Skeletal muscle cell (primary cell): ENCODE measurements at places on chromosomes 7 and 10.
A peak's percentile ranks its signal among the peaks of the same experiment; 100 is the strongest.

- DNase-seq = no peak
Observed at GRCh38 chr7:24970676-24971075, 9.3 kb downstream of the OSBPL3 start.

- DNase-seq = no peak
Observed at GRCh38 chr10:100888957-100889356, 23.8 kb upstream of the SLF2 start.

DNA sequence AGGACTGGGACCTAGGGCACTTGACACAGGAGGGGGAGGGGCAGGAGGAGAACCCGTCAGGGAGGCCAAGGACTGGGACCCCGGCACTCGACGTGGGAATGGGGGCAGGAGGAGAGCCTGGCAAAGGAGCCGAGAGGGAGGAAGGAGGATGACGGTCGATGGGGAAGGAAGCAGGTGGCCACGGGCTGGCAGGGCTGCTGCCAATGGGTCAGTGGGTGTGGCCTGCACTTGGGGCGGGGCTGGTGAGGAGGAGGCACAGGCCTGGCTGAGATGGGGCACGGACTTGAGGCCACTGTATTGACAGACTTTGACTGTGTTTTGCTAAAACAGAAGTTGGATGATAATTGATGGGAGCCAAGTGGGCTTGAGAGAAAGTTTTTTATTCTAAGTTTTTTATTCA, 68.9 kb downstream of the RBM33 start:
- no peak for DNase-seq

- no peak for DNase-seq
Observed at GRCh38 chr7:38630720-38631673, at the start of gene AMPH. AMPH (minus strand) TSS chr7:38631373; CDS start chr7:38631351, 22 bp downstream.

GRCh38 chr7:154767142-154767541, 235.8 kb downstream of the PAXIP1 start:
- no peak for DNase-seq

DNA sequence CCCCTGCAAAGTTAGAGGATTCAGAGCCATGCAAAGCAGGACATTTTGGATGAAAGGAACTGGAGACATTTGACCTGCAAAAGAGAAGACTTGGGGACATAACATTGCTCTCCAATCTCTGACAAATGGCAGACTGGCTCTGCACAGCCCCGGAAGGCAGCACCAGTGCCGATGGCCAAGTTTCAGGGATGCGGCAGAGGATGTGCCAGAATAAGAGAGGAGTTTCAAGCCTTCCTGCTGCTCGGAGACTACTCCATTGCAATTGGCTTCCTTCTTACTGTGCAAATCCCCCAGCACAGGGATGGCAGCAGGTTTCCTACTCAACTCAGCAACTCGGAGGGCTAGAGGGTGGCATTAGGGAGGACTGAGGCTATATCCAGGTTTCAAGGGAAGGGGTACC, 268.8 kb upstream of the ZMIZ1 start:
- no peak for DNase-seq

DNA sequence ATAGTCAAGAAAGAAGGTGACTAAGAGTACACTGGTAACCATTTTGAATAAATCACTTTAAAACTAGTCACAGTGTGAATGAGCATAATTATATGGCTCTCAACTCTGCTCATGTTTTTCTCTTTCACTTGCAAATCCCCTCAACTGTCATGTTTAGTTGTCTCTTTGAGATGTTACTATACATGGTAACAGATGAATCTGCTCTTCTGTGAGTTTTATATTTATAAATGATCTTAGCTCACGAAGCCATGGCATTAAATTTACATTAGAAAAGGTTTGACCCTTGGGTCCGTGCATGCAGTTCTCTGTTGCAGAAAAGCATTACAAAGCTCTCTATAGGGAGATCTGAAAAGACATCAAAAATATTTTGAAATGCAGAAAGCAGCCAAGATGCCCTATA, 33.0 kb upstream of the LRRTM3 start:
- no peak for DNase-seq

DNA sequence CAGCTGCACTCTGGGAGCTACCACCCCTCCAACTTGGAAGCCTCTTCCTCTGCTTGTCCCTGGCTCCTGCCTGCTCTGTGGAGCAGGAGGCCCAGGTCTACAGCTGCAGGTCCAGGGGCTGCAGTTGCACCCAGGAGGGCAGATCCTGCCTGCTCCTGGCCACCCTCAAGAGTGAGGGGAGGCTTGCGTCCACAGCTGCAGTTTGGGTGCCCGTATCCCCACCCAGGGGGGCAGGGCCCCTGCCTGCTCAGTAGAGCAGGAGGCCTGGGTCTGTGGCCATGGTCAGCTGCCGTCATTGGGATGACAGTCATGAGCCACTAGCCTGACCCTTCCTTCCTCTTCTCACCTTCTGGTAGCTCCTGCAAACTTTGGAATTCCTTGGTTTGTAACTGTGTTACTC, 25.1 kb downstream of the HHEX start:
- DNase-seq = no peak

- no peak for DNase-seq
Observed at GRCh38 chr7:81525841-81526240, 244.0 kb downstream of the HGF start.

GRCh38 chr10:100130831-100131230, 49.2 kb upstream of the CPN1 start:
- no peak for DNase-seq

DNA sequence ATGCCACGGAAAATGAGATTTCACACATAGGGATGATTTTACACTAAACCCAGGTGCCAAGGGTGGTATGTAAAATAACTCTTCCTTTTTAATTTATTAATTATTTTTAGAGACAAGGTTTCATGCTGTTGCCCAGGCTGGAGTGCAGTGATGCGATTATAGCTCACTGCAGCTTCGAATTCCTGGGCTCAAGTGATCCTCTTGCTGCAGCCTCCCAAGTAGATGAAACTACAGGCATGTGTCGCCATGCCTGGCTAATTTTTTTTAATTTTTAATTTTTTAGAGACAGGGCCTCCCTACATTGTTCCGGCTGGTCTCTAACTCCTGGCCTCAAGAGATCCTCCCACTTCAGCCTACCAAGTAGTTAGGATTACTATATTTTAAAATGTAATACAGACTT, 2.3 kb upstream of the CNNM1 start:
- DNase-seq = no peak

DNA sequence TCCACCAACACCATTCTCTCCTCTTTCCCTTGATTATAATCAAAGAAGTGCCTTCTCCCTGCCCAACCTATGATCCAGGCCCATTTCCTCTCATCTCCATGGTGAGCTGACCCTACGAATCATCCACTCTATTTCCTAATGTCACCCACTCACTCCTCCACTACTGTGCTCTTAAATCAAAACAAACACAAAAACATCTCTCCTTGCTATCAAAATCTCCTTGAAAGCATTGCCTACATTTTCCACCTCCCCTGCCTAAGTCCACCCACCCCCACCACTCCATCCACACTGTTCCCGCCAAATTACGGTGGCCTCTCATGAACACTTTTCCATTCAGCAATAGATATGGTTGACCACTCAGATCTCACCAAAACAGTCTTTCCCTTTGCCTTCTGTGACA, 5.3 kb downstream of the DYDC1 start:
- DNase-seq = no peak

GRCh38 chr10:34666008-34666704, 148.9 kb downstream of the PARD3 start:
- peak; percentile 78 for DNase-seq

DNA sequence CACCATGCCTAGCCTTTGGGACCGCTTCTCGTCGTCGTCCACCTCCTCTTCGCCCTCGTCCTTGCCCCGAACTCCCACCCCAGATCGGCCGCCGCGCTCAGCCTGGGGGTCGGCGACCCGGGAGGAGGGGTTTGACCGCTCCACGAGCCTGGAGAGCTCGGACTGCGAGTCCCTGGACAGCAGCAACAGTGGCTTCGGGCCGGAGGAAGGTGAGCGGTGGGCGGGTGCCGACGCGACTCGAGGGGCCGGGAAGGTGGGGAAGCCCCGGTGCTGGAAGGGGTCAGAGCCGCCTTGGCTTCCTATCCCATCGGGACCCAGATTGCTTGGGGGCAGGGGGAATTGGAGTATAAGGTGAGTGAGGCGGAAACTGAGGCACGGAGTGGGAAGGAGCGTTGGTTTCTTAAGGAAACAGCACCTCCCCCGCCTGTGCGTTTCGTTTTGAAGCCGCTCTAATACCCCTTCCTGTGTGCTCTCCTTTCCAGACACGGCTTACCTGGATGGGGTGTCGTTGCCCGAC, 547 bp downstream of the DDIT4 start:
- no peak for DNase-seq

DNA sequence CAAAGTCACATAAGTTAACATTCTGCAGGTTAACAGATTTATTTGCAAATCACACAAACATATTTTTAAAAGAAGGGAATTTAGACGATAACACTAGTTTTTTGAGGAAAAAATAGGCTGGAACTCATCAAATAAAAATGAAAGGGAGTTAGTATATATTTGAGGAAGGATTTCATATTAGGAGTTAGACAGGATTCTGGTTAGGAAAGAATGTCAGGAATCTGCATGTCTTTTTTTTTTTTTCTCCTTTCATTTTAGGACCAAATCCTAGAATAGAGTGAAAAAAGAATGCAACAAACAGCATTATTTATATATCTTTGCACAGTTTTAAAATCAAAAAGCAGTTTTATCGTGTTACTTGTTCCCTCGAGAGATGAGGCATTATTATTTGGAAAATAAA, 8.9 kb upstream of the TRDMT1 start:
- no peak for DNase-seq

DNA sequence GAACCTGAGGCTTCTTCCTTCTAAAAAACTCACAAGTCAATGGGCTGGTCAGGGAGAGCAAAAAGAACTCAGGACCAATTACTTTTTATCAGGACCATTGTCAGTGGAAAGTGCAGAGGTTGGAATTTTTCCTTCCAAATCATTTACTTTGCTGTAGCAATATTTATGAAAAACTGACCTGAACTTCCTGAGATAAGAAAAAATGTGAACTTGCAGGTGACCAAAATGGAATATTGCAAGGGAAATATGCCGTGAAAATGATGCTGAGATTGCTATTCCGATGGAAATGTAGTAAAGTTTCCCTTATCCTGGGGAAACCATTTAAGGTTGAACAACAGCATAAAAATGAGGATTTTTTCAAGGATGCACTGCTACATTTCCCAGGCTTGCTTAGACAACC, 148.3 kb upstream of the PFKP start:
- no peak for DNase-seq

GRCh38 chr10:74177140-74177677, 26.2 kb downstream of the ADK start:
- DNase-seq = no peak

- no peak for DNase-seq
Observed at GRCh38 chr10:124086787-124087671, 6.4 kb downstream of the CHST15 start.

- no peak for DNase-seq
Observed at GRCh38 chr7:7569615-7570014, 2.9 kb downstream of the MIOS start.

DNA sequence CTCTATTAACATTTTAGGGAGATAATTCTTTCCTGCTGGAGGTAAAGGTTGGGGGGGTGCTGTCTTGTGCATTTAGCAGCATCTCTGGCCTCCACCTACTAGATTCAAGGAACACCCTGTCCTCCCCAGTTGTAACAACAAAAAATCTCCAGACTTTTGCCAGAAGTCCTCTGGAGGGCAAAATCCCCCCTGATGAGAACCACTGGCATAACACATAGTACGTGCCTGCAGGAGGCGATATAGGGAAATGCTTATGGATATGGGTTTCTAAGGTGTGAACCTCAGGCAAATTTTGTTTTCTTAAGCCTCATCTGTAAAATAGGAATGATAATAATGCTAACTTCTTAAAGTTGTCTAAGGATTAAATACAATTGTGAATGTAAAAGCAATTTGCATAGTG, 2.9 kb upstream of the OSBPL3 start:
- no peak for DNase-seq

DNA sequence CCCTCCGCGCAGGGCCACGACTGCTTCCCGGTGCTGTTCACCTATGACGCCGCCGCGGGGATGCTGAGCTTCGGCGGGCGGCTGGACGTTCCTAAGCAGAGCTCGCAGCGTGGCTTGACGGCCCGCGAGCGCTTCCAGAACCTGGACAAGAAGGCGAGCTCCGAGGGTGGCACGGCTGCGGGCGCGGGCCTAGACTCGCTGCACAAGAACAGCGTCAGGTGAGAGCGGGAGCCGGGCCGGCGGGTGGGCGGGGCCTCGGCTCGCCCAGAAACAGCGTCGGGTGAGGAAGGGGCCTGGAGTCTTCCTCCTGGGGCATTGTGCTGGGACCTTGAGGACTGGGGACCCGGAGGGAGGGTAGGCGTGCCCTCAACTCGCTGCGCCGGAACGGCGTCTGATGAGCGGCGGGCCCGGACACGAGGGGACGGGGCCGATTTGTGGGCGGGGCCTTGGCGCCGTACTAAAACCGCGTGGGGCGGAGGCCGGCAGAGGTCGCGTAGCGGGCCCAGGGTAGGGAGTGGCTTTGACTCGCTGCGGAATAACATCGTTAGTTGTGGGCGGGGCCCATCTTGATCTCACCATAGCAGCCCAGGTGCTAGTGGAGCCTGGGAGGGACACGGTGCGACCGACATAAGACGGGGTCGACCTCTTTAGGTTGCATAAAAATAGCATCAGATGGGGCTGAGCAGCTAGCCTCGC, 15.6 kb downstream of the PDAP1 start:
- DNase-seq = no peak

DNA sequence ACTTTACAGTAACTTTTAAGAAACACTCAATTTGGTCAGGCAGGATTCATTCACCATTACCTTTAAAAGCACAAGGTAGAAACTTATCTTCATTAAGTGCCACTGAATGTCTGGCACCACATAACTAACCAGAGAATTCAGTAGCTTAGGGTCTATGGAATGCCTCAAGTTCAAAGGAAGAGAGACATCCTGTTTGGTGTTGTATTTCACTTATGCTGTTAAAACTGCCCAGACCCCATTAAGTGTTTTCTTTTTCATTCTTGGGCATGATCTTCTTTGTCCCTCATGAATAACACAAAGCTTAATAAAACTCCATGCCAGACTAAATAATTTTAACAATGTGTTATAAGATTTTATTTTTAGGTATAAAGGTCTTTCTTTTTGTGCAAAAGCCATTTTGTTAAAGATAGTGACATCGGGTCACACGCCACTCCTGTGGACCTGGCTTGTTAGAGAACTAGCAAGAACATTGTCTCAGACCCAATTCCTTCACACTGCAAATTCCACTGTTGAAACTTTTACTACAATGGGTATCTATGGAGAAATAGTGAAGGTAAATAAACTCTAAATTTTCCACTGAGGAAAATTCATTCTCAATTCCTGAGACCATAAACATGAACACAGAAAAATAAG, 221.0 kb downstream of the TWIST1 start:
- DNase-seq = no peak

GRCh38 chr10:52353960-52354394, 39.9 kb downstream of the DKK1 start:
- peak; percentile 54 for DNase-seq

DNA sequence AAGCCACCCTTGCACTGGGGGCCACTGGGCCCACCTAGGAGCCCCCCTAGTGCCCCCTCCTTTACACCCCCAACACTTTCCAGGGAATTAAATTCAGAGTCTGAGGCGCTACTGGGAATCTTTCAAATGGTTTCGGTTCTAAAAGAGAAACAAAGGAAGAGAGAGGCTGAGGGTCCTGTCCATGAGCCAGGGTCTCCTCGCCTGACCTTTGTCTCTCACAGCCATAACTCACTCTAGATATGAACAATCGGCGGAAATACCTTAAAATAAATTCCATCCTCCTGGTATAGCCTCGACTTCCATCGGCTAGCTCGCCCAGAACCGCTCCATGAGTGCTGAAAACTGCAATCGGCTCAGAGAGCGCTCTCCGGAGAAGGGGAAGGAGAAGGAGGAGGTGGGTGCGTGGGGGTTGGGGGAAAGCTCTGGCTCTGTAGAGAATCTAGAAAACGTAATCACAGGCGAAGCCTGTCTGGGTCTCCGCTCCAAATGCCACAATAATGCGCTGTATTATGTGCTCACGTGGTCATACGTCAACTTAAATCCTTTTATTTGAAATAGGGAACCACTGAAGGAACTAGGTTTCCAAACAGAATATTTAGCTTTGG, 12.6 kb downstream of the HOXA4 start:
- no peak for DNase-seq
